ENCODE measurements at places on chromosomes 4 and X. TPM values are rescaled to one million over a fixed set of nuclear protein-coding genes. Genes with fewer than 3 reads are reported as not detected.

Gene HPGDS
- total RNA-seq = not detected

Gene CCSER1
- 0.23 TPM for total RNA-seq

Gene ERAS
- not detected for total RNA-seq

Gene CRMP1
- total RNA-seq = 0.08 TPM

Gene EVC
- total RNA-seq = 56.7 TPM

Gene DMRTC1B
- not detected for total RNA-seq

Gene TMPRSS11B
- total RNA-seq = not detected

Gene SLITRK4
- total RNA-seq = 0.15 TPM

Gene GRIA3
- 2.5 TPM for total RNA-seq

Gene L1CAM
- 0.23 TPM for total RNA-seq

Gene GPC4
- 3.6 TPM for total RNA-seq

Gene VSIG4
- not detected for total RNA-seq

Gene CENPVL2
- total RNA-seq = not detected

Gene XG
- total RNA-seq = 10.7 TPM

Gene UGT2B15
- not detected for total RNA-seq

Gene SYP
- 0.08 TPM for total RNA-seq

Gene EFHC2
- 0.08 TPM for total RNA-seq

Gene RS1
- total RNA-seq = not detected

Gene CYSLTR1
- total RNA-seq = not detected

Gene SLIT2
- 36.9 TPM for total RNA-seq

Gene CD38
- not detected for total RNA-seq

Gene LRP2BP
- 0.38 TPM for total RNA-seq

Gene SORBS2
- 4.8 TPM for total RNA-seq
